NCI-H524 (cell line): ENCODE measurements at places on chromosomes 3 and 15.

- DNase-seq: peak; percentile 16
Measured at GRCh38 chr3:133386876-133387275, 13.0 kb upstream of the BFSP2 start.

- no peak for DNase-seq
Measured at GRCh38 chr3:39937874-39938273, 128.5 kb downstream of the MYRIP start.

- no peak for DNase-seq
Measured at GRCh38 chr3:49775538-49775937, 10.8 kb downstream of the IP6K1 start.

DNA sequence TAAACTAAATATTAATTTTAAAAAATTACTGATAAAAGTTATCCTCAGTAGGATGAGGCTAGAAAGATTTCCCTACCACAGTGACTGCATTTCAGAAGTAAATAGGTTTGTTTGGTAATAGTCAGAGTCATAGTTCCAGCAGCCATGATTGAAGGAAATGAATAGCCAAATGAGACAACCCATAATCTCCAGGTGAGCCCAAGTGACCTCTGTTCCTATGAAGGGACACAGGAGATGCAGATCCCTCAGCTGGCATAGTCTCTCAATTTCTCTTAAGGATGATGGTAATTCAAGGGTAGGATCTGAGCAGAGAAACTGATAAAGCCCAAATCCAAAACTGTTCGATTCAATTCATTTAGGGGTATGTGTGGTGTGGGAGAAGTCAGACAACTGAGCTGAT, 461.8 kb downstream of the RAP2B start:
- no peak for DNase-seq

GRCh38 chr3:196666001-196666867, 26.7 kb downstream of the NRROS start:
- peak; percentile 99 for DNase-seq

- no peak for DNase-seq
Measured at GRCh38 chr3:151044706-151045105, 40.8 kb upstream of the MED12L start.

- no peak for DNase-seq
Measured at GRCh38 chr15:38134252-38134651, 118.4 kb upstream of the SPRED1 start.
